ENCODE measurements at places on chromosomes 7 and 10.
A peak's percentile ranks its signal among the peaks of the same experiment; 100 is the strongest.

GRCh38 chr7:22724861-22725260 is 2.1 kb upstream of the IL6 start:
- no peak for DNase-seq

GRCh38 chr10:88986549-88987242 is 3.9 kb upstream of the FAS start:
- DNase-seq: peak; percentile 53

DNA sequence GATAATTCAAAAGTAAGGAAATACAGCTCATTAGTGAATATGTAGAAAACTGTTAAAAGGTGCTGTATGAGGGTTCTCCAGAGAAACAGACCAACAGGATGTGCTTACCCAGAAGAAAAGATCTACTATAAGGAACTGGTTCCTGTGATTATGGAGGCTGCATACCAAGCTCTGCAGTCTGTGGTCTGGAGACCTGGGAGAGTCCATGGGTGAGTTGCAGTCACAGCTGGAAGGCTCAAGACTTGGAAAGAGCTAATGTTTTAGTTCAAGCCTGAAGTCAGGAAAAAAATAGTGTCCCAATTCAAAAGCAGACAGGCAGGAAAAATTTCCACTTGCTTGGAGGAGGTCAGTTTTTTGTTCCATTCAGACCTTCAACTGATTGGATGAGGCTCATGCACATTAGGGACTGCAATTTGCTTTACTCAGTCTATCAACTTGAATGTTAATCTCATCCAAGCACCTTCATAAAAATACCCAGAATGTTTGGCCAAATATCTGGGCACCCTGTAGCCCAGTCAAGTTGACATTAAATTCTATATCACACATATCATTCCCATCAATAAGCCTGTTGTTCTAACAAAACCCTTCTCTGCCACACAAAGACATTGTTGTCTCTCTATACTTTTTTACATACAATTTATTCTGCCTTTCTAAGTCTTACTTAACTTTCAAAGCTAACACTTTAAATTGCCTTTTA is 197.9 kb upstream of the KLF6 start:
- peak; percentile 82 for DNase-seq

DNA sequence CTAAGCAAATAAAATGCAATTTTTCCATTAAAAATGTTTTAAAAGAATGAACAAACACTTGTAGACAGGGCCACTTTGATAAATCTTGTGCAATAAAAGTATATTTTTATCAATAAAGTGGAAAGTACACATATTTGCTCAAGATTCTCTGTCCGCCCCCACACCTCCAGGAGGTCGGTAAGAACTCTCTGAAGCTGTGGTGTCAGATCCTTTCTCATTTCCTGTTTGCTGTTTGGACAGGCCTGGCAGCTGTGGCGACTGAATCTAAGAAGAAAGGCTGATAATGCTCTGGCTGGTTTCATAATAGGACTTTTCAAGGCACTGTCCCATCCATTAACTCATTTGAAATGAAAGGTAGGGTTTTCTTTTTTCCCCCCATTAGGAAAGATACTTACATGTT is 15.3 kb upstream of the ASB4 start:
- peak; percentile 75 for DNase-seq

DNA sequence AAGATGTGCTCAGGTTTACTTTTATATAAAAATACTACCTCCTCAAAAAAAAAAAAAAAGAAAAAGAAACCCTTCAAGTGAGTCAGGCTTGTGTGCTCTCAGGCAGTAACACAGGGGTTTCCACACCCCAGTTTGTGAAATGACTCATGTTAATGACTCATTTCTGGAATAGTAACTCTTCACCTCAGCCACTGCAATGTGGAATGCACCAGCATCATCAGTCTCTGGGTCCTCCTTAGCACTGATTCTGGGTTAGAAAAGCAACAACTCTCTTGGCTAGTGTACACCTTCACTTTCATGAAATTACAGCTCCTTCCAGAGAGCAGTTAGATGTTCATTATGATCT is 110.6 kb downstream of the EMX2 start:
- peak; percentile 94 for DNase-seq

DNA sequence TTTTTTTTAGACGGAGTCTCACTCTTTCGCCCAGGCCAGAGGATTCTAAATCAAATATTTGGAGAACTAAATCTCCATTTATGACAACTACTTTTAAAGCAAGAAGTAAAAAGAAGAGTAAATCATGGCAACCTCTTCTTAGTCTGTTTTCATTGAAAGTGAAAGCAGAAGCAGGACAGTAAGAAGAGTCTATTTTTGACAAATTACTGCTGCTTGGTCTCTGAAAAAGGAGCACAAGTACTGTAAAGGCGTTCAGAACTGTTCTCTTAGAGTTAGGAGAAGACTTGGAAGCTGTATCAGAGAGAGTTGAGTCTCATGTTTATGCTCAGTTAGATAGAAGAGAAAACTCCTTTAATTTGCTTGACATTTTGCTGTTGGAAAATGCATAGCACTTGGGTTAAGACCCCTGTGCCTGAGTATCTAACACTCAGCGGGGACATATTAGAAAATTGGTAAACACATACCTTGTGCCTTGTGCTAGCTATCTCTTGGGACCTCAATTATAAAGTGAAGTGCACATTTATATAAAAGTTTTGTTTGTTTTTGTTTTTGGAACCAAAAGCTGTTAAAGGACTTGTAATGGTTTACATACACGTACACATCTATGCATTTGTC is 433.0 kb downstream of the ANKRD7 start:
- DNase-seq: no peak

DNA sequence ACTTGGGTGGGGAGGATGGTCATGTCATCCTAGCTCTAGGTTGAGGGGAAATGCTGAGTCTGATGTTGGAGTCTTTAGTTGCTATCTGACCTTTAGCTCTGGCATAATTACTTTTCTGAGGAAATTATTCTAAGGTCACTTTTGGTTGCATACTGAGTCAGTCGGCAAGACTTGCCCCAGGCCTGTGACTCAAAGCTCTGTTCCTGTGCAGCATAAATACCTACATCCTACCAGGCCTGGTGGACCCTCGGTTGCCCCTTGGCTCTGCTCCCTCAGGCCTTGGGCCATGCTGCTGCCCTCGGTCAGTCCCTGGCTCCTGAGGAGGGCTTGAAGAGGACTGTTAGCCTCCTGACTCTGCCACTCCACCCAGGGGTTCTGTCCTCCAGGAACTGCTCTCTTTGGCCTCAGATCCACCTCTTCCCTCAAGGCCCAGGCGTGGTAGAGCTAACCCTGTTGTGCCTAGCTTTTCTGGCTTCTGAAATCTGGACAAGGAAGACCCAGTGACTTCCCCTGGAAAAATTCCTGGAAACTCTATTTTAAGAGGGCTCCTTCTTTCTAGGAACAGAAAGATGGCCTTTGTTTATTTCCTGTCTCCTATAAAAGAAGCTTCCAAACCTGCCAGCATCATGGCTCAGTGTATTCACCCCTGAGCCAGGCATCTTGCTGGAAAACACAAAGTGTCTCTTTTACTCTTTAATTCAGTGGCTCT is 71.2 kb downstream of the TMEM178B start:
- no peak for DNase-seq

- DNase-seq: no peak
Measured at GRCh38 chr7:151893405-151893923, 16.5 kb upstream of the PRKAG2 start.

- DNase-seq: no peak
Measured at GRCh38 chr10:69479240-69480067, 28.2 kb downstream of the TSPAN15 start.

- no peak for DNase-seq
Measured at GRCh38 chr7:80272560-80273239, 138.1 kb downstream of the GNAI1 start.

DNA sequence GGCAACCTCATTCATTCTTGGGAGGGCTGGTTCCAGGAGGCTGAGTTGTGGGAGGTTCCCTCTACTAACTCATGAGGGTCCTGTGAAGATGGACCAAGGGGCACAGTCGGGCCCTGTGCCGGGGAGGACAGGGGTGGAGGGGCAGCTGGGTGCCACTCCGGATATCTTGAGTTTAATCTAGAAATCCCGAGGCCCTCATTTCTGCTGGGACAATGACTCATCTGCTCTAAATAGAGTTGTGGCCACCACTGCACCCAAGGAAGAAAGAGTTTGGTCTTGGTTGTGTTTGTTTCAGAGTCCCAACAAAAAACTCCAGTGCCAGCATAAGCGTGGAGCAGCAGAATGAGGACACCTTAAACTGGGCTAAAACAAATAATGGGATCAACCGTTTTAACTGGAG is 82.4 kb downstream of the EBF3 start:
- no peak for DNase-seq

GRCh38 chr7:140005754-140006503 is 56.8 kb downstream of the PARP12 start:
- DNase-seq: no peak

DNA sequence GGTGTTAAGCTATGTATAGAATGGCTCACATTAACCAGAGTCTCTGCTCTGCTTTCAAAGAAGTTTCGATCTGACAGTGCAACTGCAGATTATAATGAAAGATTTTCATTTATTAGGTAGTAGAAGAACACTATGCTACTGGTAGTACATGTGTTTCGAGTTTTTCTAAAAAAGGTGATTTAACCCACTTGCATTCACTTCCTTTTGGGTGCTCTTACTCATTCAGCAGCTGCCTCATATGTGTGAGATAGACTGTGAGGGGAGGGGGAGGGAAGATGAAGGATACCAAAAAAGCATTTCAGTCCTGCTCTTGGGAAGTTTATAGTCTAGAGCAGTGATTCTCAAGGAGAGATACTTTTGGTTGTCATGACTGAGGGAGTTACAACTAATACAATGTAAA is 20.4 kb downstream of the PLEKHA8 start:
- no peak for DNase-seq

- DNase-seq: peak; percentile 32
Measured at GRCh38 chr10:25405871-25406270, 231.1 kb downstream of the GPR158 start.
